ENCODE measurements at places on chromosomes 5 and 9.

DNA sequence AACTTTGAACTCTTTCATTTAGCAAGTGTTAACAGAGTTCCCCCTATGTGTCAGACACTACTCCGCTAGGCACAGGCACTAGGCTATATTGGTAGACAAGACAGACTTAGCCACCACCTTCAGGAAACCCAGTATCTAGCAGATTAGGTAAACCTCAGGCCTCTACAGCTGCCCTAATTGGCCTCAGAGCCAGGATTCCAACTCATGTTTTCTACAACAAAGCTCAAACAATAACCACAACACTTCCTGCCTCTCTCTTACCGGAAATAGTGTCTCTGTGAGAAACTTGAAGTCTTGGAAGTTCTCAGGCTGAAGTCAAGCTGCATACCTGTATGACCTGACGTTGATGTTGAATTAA, 116.6 kb upstream of the SLC44A1 start:
- DNase-seq, result no peak

GRCh38 chr9:101465326-101465915, 29.8 kb upstream of the ALDOB start:
- peak; percentile 27 for DNase-seq

GRCh38 chr5:43685252-43685950, 82.4 kb downstream of the NNT start:
- no peak for DNase-seq

- DNase-seq, result no peak
Observed at GRCh38 chr5:132209131-132209530, 18.5 kb downstream of the P4HA2 start.

DNA sequence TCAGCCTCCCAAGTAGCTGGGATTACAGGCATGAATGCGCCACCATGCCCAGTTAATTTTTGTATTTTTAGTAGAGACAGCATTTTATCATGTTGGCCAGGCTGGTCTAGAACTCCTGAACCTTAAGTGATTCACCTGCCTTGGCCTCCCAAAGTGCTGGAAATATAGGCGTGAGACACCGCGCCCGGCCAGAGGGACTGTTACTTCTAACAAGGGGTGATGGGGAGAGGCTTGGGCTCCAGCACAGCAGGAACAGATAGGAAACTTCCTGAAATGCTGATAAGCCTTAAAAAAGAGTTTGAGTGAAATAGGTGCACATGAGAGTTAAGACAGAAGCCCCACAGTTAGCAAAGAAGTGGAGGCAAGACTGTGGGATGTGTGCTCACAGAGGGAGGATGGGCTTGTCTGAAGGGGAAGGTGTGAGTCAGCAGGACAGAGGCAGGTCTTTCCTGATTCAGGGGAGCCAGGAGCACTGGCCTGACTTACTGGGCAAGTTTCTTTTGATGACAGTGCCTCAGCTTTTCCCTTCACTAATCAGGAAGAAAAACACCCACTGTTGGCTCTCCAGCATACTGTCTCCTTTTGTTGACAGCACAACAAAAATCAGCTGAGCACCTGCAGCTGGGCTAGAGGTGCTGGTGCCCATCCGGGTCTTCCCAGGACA, 68.4 kb downstream of the RAD23B start:
- DNase-seq, result no peak

GRCh38 chr5:107997338-107997980, 326.7 kb upstream of the EFNA5 start:
- no peak for DNase-seq

GRCh38 chr9:116209414-116210116, 56.0 kb downstream of the PAPPA start:
- DNase-seq, result no peak

GRCh38 chr5:4929092-4929655, 211.0 kb upstream of the ADAMTS16 start:
- no peak for DNase-seq

GRCh38 chr9:73152543-73152844, 829 bp downstream of the ANXA1 start:
- DNase-seq, result no peak

GRCh38 chr9:7287065-7287464, 512.5 kb downstream of the DMAC1 start:
- no peak for DNase-seq

DNA sequence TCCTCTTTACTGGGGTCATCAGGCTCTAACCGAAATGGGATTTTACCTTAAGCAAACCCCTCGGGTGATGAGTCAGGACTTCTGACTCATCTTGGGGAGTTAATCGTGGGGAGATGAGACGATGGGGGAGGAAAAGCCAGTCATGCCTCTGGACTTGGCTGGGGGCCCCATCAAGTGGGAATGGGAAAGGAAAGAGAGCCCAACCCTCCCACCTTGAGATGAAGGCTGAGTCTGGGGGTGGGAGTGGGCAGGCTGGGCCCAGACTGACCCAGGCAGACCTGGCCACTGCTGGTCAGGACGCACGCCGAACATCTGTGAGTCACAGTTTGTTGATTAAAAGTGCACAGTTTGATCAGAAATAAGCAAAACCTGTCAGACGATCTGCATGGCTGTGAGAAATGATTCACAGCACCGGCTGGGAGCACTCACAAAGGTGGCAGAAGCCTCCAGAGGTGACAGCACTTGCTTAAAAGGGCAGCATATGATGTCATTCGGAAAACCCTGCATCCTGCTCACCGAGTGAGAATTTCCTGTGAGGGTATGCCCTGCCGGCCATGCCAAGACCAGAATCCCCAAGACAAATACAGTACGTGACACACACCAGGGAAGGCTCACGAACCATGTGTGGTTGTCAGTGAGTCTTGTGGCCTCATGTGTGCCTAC, 50.0 kb upstream of the SLC25A51 start:
- peak; percentile 42 for DNase-seq

DNA sequence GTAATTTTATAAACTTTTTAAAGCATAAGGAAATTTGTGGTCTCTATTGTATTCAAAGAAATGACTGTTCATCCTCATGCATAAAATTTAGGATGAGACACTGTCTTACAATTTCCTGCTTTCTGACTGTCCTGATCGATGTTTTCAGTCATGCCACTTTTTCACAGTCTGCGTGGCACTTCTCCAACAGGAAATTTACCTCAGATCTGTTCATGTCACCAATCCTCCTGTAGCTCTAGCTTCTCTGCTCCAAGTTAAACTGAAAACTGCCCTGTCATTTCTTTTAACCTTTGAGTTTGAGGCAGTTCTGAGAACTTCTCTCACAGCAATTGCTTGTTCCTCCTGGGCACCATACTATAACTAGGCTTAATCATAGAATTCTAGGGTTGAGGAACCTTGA, 455.1 kb downstream of the EFNA5 start:
- peak; percentile 20 for DNase-seq

DNA sequence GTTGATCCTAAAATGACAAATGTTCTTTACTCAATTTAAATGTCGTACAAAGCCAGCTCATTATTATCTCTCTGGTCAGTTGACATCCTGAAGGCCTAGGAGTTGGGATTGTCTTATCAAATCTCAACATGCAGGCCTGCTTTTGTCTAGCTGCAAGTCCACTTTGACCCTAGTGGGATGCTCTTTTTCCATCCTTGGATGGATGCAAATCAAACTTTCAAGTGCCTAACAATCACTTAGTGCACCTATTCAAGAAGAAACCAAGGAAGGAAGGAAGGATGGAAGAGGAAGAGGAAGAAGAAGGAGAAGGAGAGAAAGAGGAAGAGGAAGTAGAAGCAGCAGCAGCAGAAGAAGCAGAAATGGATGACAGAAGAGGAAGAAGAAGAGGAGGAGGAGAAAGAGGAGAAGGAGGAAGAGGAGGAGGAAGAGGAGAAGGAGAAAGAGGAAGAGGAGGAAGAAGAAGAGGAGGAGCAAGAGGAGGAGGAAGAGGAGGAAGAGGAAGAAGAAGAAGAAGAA, 109.6 kb downstream of the PIK3R1 start:
- DNase-seq, result no peak

- no peak for DNase-seq
Observed at GRCh38 chr5:73032635-73033034, 76.8 kb downstream of the FCHO2 start.

DNA sequence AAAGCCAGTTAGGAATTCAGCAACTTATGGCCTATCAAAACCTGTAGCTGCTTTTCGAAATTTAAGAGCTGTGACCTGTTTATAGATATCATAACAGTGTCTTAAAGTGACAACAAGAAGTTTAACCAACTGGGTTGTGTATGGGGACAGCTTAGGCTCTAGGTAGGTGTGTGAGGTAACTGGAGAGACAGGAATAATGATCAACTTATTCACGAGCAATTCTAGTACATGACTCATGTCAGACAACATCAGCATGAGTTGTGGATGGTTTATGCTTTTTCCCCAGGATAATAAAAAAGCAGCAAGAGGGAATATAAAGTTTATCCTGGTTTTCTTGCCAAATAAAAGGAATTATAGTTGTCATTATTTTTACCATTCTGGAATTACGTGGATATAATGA, 88.6 kb downstream of the GDNF start:
- DNase-seq, result no peak

- DNase-seq, result no peak
Observed at GRCh38 chr9:23850690-23851629, 24.9 kb upstream of the ELAVL2 start.

GRCh38 chr5:169826618-169827017, 153.7 kb downstream of the INSYN2B start:
- DNase-seq, result no peak

DNA sequence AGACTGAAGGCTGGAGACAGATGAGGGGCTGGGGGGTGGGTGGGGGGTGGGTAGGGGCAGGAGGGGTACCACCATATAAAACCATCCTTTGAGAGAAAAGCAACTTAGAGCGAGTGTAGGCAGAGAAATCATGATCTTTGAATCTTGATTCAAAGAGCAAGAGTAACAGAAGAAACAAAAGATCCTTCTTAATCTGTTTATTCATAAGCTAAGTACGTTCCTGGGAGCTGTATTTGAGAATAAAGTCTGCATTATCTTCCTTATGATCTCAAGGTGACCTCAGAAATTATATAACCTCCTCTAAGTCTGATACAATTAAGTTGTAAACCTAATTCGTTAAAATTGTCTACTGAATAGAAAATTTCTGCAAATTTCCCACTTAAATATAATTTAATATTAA, 558.8 kb downstream of the NR2F1-AS1 start:
- no peak for DNase-seq

- DNase-seq, result no peak
Observed at GRCh38 chr9:93099551-93100275, 3.7 kb downstream of the CARD19 start.

DNA sequence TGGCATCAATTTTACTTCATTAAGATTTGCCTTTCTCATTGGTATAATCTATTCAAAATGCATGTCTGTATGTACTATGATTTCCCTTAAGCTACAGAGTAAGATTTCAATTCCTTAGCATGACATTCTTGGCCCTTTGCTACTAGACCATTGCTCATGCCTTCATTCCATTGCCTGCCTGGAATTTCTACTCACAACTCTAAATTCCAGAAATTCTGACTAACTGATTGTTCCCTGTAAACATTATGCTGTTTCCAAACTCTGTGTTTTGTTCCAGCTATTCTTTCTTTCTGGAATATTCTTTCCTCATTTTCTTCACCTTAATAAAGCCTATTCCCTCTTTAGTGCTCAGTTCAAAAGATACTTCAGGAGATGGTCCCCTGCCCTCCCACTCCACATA, 568.8 kb upstream of the SEMA6A start:
- no peak for DNase-seq

DNA sequence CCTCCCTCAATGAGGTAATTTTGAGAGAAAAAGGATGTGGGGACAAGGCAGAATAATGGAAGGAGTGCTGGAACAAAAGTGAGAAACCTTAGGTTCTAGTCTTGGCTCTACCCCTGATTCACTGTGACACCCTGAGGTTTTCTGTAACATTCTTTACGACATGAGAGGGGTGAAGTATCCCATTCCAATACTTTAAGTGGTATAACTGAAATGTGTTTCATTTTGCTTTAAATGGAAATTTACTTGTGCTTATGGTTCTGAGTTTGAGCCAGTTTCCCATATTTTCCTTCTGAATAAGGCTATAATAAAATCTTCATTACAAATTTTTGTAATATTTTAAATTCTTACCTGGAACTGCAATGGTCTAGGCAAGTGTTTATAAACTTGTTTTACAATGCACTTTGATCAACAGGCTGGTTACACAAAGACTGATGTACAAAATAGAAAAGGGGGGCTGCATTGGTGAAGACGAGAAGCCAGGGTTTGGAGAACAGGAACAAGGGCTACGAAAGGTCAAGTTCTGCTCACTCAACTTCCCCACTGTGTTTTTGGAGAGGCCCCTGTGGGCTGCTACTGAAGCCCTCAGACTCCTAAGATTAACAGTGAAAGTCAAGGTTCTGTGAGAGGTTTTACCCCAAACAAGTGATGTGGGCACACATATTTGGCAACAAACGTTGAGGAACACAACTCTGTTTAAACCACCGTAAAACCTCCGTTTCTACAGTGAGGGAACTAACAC, 171.9 kb upstream of the ELL2 start:
- DNase-seq, result no peak

Measured in mucosa of gallbladder (tissue), 1 donor.